Left lung (tissue), 14 donors: ENCODE measurements at places on chromosomes 7 and 10. TPM values are rescaled to one million over a fixed set of nuclear protein-coding genes. Genes with fewer than 3 reads are reported as not detected.

The ABCC2 gene
- 1.4 TPM for polyA plus RNA-seq

The SPAM1 gene
- not detected for polyA plus RNA-seq

The CDH23 gene
- 2.7 TPM for polyA plus RNA-seq

The TMEM225B gene
- 1.1 TPM for polyA plus RNA-seq

The SPDYE16 gene
- polyA plus RNA-seq = 3.9 TPM

The ANXA8 gene
- polyA plus RNA-seq = 2.2 TPM

The STEAP1B gene
- polyA plus RNA-seq = 3.0 TPM

The TRPV5 gene
- polyA plus RNA-seq = 0.10 TPM

The PDE1C gene
- 3.0 TPM for polyA plus RNA-seq

The SPDYE2B gene
- 2.5 TPM for polyA plus RNA-seq

The C10orf143 gene
- polyA plus RNA-seq = 4.9 TPM

The NACAD gene
- polyA plus RNA-seq = 9.0 TPM

The CCDC172 gene
- polyA plus RNA-seq = not detected
